ENCODE measurements at places on chromosomes 3 and 15. TPM values are rescaled to one million over a fixed set of nuclear protein-coding genes. Genes with fewer than 3 reads are reported as not detected.

The FILIP1L gene
- total RNA-seq, result 48.7 TPM

The RYR3 gene
- total RNA-seq, result 5.4 TPM

The MESP1 gene
- total RNA-seq, result 60.5 TPM

The ITIH3 gene
- total RNA-seq, result 210 TPM

The TXNRD3 gene
- total RNA-seq, result 0.58 TPM

The LSM3 gene
- total RNA-seq, result 6.1 TPM

The KPNA1 gene
- 52.5 TPM for total RNA-seq

The GREM1 gene
- total RNA-seq, result 6.7 TPM

The CX3CR1 gene
- 0.37 TPM for total RNA-seq

The ALPK3 gene
- 0.58 TPM for total RNA-seq

The MOBP gene
- total RNA-seq, result 0.29 TPM

The SNTN gene
- total RNA-seq, result not detected

The ARIH1 gene
- total RNA-seq, result 380 TPM

The PRR20G gene
- not detected for total RNA-seq

The SIDT1 gene
- total RNA-seq, result 2.7 TPM

The MGLL gene
- 17.8 TPM for total RNA-seq

The MUC13 gene
- 16.3 TPM for total RNA-seq

The CHRNA5 gene
- not detected for total RNA-seq

The CTXN2 gene
- total RNA-seq, result not detected

The CCDC14 gene
- total RNA-seq, result 127 TPM

The ZPLD1 gene
- total RNA-seq, result not detected

Measured in stomach (tissue), 19 donors.